ENCODE measurements at places on chromosomes 5 and 9.

DNA sequence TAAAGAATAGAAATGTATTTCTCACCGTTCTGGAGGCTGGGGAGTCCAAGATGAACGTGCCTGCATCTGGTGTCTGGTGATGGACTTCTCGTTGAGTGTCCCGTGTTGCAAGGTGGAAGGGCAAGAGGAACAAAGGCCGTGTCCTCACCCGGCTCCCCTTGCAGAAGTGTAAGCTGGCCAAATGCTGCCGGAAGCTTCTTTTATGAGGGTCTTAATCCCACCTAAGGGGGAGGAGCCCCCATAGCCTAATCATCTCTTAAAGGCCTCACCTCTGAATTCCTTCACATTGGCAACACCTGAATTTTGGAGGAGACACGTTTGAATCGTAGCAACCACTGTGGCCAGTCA is 99.1 kb upstream of the DAP start:
- no peak for DNase-seq

DNA sequence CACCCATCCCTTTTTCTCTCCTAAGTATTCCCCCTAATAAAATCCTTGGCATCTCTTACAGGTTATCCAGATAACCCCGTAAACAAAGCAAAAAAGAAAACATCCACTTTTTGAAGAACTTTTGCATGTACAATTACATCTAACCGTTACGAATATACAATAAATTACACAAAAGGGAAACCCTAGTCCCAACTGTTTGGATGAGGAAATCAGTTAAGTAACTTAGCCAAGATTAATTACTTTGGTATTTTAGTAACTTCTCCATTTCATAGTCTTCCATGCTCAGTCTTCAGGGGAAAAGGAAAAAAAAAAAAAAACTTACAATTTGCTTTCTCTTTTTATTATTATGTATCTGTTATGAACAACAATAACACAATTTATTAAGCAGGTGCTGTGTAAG is 212.9 kb downstream of the ACTL7B start:
- DNase-seq = no peak

DNA sequence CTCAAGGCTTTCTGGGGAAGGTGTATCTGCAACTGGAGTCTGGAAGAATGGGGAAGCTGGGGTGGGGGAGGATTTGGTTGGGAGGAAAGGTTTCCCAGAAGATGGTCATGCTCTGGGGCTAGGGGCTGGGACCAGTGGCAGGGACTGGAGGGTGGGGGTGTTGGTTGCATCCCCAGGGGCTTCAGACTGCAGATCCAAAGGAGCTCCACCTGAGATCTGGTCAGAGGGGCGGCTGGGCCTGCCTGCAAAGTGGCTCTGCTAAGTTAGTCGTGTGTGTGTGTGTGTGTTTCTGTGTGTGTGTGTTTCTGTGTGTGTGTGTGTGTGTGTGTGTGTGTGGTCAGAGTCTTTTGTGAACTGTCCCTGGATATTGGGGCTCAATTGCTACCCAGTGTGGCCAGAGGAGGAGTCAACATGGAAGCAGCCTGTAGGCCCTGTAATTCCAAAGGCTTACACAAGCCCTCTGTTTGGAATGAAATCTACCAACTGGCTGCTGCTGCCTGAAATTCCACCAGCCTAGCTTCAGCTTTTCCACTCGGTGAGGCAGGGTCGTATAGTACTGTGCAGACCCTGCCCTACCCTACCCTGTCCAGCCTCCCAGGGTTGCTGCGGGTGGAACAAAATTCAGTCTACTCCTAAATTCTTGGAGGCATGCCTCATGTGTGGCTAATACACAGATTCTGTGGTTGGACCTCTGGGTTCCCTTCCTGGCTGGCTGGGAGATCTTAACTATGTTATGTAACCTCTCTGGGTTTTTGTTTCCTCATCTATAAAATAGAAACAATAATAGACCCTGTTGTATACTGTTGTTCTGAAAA is 12.5 kb upstream of the SYNPO start:
- DNase-seq = no peak

DNA sequence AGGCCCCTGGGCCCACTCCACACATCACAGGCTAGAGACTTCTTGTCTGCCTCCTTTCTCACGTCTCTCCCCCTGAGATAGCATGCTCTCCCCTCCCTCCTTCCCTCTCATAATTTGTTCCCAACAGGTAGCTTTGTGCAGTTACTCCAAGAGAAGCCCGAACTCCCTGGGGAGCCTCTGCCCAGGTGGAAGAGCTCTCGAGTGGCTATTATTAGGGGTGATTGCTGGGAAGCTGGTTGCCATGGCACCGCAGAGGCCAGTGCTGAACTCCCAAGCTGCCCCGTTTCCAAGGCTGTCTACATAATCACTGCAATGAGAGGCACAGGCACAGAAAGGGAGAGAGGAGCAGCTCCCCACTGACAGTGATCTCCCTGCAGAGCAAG is 104.7 kb upstream of the GPR151 start:
- DNase-seq = no peak

DNA sequence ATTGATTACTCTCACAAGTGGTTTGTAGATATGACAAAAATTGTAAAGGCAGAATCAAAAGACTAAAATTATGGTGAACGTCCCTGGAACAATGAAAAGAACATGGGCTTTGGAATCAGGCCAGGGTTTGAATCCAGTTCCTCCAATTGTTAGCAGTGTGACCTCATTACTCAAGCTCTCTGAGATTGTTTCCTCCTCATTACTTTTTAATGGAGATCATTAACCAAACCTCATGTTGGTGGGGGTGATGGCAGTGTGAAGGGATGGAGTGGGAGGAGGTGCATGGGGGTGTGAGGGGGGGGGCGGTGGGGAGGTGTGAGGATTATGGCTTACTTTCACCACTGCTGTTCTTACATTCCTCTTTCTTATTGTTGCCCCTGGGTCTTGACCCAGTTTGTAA is 44.1 kb upstream of the FOXE1 start:
- DNase-seq = no peak

DNA sequence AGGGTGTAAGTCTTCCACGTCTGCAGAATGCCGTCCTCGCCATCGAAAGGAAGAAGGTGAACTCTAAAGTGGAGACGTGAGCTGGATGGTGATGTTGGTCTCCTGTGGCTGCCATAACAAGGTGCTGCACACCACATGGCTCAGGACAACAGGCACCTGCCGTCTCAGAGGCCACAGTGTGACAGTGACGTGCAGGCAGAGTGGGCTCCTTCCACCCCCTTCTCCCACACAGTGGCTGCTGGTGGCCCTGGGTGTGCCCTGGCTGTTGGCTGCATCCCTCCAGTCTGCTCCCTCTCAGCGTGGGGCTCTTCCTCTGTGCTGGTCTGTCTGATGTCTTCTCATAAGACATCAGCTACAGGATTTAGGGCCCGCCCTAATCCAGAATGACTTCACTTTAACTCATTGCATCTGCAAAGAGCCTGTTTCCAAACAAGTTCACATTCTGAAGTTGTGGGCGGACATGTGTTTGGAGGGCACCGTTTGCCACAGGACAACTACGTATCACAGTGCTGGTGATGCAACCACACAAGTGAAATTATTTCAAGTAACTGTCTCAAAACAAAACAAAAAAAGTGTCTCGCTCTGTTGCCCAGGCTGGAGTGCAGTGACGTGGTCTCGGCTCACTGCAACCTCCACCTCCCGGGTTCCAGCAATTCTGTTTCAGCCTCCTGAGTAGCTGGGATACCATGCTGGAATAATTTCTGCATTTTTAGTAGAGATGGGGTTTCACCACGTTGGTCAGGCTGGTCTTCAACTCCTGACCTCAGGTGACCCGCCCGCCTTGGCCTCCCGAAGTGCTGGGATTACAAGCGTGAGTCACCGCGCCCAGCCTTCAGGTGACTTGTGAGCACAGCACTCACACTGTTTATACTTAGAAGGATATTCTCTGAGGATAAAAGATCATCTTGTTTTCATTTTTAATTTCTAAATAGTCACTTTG is 31.2 kb upstream of the CLPTM1L start:
- no peak for DNase-seq
